ENCODE measurements at places on chromosomes 6 and 20.
A peak's percentile ranks its signal among the peaks of the same experiment; 100 is the strongest.

DNA sequence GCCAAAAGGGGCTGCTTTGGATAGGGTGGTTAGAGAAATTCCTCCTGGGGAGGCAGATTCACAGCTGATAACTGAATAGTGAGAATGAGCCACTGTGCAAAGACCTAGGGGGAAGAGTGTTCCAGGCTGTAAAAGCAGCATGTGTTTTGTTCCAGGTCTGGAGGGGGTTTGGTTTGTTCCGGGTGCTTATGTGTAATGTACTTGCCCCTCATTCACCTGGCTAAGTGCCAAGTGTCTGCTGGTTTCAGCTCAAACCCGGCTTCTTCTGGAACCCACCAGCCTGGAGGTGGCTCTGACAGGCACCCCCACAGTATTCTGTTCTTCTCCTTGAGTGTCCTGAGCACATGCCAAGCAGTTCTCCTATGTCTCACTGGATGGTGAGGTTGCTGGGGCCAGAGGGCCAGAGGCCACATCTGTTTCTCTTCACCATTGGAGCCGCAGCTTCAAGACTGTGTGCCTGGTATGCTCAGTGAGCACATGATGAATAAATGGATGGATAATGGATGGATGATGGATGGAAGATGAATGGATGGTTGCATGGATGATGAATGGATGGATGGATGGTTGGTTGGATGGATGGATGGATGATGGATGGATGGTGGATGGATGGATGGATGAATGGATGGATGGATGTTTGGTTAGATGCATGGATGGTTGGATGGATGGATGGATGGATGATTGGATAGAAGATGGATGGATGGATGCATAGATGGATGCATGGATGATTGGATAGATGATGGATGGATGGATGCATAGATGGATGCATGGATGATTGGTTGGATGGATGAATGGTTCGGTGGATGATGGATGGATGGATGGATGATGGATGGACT, 227.6 kb downstream of the BMP7 start:
- DNase-seq, result no peak

GRCh38 chr20:47007826-47008655, 113.4 kb downstream of the EYA2 start:
- no peak for DNase-seq

- DNase-seq, result no peak
Observed at GRCh38 chr20:34744340-34744739, 40.2 kb downstream of the TP53INP2 start.

DNA sequence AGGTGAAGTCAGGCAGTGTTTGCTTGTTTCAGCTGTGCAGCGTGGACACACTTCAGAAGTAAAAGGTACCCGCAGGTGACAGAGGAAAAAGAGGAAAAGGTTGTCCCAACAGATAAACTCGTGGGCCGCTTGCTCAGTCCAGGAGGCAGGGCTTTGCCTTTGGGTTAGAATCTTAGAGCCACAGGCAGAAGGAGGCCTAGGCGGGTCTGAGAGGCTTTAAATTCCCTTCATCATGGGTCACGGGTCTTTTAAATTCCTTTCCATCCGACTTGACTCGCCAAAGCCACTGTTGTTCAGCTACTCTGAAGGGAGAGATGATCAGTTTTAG, 48.2 kb downstream of the AGPAT4 start:
- DNase-seq, result no peak

GRCh38 chr20:56605261-56605996, 23.7 kb upstream of the TFAP2C start:
- no peak for DNase-seq

GRCh38 chr6:126620719-126621118, 280.8 kb downstream of the CENPW start:
- DNase-seq, result no peak

DNA sequence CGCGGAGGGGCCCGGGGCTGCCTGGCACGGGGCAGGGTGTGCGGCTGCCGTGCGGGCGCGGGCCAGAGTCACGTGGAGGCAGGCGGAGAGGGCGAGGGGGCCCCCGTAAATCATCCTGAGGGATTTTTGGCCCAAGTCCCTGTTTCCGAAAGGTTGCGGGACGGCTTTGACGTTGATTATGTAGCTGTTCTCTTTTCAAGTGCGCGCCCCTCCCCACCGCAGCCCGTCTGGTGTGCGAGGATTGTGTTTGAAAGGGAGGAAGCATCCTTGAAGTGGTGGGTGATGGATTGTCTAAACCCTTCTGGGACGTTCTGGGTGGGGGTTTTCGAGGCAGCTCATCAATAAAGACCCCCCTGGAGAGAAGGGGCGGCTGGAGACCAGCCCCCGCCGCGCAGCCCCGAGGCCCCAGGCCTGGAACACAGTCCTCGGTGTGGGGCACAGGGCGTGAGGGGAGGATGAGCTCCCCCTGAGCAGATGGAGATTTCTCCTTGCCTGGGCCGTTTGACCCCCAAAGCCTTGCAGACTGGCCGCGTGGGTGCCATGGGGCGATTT, 7.0 kb upstream of the FOXF2 start:
- no peak for DNase-seq

DNA sequence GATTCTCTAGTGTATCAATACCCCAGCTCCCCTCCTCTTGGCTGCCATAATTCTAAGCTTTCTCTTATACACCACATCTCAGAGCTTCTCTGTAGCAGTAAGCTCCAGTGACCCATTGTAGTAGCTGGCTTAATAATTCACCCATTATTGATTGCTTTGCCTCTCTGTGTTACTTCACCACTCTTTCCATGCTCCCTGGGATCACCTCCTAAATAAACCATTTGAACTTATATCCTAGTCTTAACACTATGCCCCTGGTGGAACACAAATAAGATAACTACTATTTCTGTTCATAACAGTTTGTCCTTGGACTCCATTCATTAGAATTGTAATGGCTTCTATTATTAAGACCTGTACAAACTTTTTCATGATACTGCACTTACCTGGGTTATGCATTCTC, 758.9 kb downstream of the KIF16B start:
- no peak for DNase-seq

DNA sequence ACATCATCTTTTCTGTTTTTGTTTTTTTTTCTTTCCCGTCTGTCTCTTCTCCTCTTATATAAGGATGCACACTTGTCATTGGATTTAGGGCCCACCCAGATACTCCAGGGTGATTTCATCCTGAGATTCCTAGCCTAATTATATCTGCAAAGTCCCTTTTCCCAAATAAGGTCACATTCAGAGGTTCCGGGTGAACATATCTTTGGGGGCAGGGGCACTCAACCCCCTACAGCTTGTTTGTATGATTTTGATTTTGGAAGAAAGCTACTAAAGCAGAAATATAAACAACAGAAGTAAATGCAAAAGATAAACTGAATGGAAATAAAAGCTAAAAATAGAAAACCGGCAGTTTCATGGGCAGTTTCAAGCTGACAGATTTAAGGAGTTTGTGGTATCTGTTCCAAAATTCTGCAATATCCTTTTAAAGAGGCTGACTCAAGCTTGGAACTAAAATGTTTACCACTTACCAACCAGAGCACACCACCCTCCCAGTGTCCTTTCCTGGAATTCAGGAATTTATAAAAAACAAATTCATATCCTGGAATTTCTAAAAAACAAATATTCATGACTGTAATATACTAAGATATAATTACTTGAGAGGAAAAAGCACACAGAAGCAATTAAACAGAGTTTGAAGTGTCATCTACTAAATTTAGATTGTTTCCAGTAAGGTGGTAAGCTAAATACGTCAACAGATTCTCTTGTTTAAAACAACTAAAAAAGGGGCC, 100.0 kb upstream of the CARMIL1 start:
- DNase-seq, result peak; percentile 78

DNA sequence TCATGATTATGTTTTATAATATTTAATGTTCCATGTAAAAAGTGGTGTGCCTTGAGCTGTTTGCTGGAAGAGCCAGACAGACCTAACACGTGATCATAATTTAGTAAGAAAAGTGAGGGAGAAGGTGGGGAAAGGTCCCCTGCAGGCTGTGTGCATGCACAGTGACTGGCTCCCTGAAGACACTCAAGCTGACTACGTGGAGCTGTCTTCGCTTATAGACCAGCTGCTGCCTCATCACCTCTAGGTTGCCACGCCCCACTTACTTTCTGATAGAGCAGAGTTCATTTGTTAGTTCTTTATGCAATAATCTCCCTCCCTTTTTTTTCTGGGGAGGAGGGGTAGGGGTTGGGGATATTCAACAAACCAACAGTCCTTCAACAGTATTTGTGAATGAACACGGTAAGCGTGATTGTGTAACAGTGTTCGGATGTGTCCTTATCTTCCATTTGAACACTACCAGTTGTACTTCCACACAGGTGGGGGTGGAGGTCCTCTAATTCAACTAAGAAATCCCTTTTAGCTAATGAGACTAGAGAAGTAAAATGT, 157.3 kb downstream of the BACH2 start:
- no peak for DNase-seq

DNA sequence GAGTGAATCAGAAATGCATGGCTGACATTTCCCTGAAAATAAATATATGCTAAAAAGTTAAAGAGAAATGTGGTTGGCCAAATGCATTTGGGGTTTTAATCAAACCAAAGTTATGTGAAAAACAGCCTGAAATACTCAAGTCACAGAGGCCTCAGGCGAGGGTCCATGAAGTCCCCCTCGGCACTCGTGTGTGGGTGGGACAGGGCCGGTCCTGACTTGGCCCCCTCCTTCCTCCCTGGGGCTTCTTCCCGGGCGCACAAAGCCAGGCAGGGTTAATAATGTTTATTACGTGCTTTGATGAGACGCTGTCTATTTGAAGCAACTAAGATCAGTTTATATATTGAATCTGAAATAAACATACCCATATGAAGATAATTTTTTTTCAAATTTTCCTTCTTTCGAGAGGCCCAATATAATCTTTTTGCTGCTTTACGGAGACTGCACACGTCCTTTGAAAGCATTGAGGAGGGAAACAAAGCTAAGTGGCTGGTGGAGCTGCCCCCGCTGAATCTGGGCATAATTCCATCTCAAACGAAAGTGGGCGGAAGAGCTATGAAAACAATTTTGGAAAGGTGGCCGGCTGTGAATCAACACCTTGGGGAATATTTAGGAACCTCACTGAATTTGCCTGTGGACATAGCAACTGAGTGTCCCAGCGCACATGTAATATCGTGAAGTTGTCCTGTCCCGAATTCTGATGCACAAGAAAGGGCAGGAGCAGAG, 55.8 kb upstream of the SMOC2 start:
- no peak for DNase-seq

DNA sequence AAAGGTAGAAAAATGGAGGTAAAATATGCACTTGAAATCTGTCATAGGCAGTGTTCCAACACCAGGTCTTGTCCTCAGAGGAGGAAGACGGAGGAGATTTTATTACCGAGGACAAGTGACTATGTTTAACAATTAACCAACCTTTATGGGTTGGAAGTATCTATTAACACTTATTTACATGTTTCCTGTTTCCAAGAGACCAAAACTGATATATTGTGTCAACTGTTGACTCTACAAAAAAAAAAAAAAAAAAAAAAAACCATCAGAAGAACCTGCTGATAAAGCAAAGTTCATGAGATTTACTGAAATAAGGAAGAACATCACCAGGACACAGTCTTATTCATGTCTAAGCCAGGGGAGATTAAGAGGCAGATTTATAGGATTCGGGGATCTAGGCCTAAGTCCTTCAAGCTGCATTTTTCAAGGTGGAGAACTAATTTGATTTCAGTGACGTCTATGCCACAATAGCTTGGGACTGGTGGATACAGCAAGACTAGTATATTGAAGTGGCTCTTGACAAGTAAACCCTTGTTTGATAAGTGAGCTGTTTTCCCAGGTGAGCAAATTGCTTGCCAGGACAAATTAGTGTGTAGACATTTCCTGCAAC, 126.6 kb upstream of the NAA20 start:
- DNase-seq, result no peak

DNA sequence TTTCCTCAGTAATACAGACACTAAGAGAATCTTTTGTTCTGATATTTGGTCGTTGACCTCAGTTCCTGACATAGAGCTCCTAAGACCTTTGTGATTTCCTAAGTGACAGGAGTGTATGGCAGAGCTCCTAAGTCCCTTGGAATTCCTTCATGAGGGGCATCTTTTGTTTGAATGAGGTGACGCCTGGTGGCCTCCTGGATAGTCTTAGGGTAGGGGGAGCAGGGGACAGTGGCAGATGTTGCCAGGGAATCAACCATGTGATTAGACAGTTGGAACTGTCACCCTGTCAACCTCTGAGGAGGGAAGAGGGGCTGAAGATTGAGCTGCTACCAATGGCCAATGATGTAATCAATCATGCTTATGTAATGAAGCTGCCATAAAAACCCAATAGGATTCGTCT, 67.0 kb downstream of the DST start:
- no peak for DNase-seq

DNA sequence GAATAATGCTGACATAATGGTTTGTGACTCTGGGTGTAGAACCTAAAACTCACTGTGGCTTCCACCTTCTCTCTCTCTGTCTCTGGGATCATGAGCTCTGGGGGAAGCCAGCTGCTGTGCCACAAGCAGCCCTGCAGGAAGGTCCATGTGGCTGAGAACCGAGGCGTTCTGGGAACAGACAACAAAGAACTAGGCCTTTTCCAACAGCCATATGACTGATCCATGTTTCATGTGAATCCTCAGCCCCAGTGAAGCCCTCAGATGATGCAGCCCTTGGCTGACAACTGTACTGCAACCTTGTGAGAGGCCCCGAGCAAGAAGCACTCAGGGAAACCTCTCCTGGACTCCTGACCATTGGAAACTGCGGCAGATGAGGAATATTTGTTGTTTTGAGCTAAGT, 56.6 kb downstream of the HLA-G start:
- DNase-seq, result no peak

GRCh38 chr6:24766680-24767462, 7.9 kb upstream of the GMNN start:
- peak; percentile 61 for DNase-seq

GRCh38 chr20:8809107-8809953, 259.6 kb upstream of the PLCB4 start:
- no peak for DNase-seq

GRCh38 chr6:36650848-36651478, 27.6 kb upstream of the CDKN1A start:
- no peak for DNase-seq

GRCh38 chr20:20395903-20396568, 28.1 kb downstream of the INSM1 start:
- DNase-seq, result no peak

- no peak for DNase-seq
Observed at GRCh38 chr6:137353842-137354397, 134.7 kb upstream of the IFNGR1 start.
